ENCODE measurements at places on chromosomes 11 and 22.
A peak's percentile ranks its signal among the peaks of the same experiment; 100 is the strongest.

GRCh38 chr11:121090145-121090721, 10.8 kb upstream of the TECTA start:
- DNase-seq = no peak

GRCh38 chr11:119537306-119538253, 114.6 kb upstream of the THY1 start:
- no peak for DNase-seq

GRCh38 chr11:64787526-64788320, 9.4 kb upstream of the SF1 start:
- DNase-seq = peak; percentile 35

DNA sequence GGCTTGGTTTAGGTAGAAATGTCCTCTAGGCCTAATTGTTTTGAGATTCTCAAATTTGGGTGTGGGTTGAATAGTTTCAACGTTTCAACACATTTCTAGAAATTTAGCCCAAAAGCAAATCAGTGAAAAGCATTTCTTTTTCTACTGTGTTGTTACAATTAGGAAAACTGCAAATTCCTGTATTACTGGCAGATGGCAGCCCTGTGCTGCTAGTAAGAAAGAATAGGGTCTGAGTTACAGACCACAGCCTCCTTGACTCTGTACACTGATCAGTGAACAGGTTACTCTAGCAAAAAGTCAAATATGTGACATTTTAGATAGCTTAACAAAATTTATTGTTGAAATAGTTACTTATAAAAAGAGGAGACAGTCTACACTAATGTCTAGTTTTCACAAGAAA, 703.0 kb downstream of the JRKL start:
- DNase-seq = no peak

DNA sequence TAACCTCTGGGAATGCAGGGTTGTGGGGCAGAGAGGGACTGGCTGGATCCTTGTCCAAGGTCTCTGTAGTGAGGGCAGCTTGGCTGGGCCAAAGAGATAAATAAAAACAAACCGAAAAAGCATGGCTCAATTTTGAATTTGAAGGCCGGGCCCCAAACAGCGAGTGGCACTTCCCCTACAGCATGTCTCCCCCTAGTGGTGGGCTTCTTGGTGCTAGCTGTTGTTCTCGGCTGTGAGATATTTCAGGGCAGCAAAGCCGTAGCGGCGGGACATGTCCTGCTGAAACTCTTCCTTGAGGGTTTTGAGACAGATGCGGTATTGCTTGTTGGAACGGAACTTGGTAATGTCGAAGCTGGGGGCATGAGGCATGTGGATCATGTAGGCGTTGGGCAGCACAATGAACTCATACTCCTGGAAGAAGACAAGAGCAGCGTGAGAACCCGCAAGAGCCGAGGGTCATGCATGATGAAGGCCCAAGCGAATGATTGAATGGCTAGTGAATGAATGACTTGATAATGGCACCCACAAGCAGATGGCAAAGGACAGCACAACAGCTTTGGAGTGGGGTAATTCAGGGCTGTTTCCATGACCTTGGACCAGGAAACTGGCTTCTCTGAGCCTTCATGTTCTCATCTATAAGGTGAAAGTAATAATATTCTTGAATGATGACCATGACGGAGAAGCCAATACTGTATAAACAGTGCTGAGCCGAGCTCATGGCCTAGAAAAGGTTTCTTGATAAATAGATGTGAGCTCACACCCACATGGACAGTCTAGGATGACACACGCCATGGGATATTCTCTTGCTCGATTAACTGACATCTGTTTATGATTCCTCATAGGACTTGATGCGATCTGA, 216.3 kb upstream of the SYN3 start:
- no peak for DNase-seq

DNA sequence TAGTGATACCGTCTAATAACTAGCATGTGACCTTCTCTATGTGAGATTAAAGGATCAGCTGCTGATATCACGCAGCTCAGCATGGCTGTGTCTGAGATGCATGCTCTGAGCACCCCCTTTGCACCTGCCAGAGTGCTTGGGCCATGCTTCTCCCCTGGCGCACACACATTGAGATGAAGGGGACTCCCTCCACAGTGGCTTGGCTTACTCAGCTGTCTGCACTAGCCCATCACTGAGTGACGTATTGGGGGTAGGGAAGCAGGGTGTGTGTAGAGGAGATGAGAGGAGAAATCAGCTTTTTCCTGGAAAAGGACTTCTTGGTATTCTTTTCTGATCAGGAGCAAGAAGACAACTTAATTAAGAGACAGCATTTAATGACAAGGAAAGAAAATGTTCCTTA, 216.5 kb downstream of the BLID start:
- peak; percentile 25 for DNase-seq

GRCh38 chr11:78576549-78577097, 2.0 kb upstream of the NARS2 start:
- no peak for DNase-seq

Data from pons (tissue), 1 donor.